Immature natural killer cell (primary cell): ENCODE measurements at places on chromosomes 6 and 20. TPM values are rescaled to one million over a fixed set of nuclear protein-coding genes. Genes with fewer than 3 reads are reported as not detected.
A peak's percentile ranks its signal among the peaks of the same experiment; 100 is the strongest.

GRCh38 chr20:56468316-56469076 is at the start of gene RTF2:
Gene RTF2 (plus strand): TSS chr20:56468627. CDS start chr20:56468698, 71 bp downstream.
- peak; percentile 97 for DNase-seq

GRCh38 chr6:31042806-31043205 is 32.5 kb downstream of the MUC22 start:
- DNase-seq, result peak; percentile 14

DNA sequence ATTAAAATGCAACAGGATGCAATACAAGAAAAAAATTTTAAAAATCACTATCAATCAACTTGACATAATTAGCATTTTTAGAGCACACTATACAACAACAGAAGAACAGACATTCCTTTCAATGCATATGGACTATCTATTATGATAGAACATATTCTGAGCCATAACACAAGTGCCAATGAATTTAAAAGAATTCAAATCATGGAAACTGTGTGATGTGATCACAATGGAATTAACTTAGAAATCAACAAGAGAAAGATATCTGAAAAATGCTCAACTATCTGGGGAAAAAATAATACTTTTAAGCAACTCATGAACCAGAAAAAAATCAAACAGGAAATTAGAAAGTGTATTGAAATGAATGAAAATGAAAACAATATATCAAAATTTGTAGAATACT is 106.3 kb downstream of the ADTRP start:
- DNase-seq, result no peak

GRCh38 chr6:43142101-43142500 is 29.0 kb upstream of the SRF start:
- peak; percentile 9 for DNase-seq

DNA sequence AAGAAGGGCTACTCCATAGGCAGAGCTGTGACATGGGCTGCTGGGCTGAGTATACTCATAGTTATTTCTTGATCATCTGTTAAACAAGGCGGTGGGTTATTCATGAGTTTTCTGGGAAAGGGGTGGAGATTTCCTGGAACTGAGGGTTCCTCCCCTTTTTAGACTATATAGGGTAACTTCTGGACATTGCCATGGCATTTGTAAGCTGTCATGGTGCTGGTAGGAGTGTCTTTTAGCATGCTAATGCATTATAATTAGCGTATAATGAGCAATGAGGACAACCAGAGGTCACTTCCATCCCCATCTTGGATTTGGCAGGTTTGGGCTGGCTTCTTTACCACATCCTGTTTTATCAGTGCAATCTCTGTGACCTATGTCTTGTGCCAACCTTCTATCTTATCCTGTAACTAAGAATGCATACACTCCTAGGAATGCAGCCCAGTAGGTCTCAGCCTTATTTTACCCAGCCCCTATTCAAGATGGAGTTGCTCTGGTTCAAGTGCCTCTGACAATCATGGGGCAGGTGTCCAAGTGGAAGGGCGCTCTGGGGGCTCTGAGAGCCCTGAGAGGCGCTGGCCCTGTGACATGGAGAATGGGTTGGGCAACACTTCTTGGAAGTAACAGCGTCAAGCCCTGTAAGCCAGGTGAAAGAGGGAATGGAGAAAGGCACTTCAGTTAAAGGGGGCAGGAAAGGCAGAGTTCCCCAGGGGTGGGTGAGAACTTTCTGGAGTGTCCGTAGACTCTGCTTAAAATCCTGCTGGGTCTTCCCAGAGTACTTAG is 354.2 kb upstream of the SULF2 start:
- DNase-seq, result no peak

GRCh38 chr20:40803381-40803780 is 114.3 kb upstream of the MAFB start:
- DNase-seq, result no peak

DNA sequence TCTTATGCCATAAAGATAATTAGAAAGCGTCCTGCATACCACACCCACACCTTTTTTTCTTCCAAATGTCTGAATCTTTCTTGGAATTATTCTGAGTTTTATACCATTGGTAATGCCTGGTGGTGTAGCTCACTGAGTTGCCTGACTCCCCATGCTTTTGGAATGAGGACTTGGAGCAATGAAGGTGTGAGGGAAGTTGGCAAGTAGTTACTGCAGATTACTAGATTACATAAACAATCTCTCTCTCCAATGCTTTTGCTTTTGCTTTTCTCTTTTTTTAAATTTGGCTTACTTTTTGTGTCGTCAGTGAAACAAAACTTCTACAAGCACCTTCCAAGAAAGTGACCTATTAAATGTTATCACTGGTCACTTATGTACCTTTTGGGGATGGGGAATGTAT is 406.1 kb upstream of the SOX4 start:
- DNase-seq, result no peak

GRCh38 chr20:44704551-44704971 is 10.6 kb upstream of the CCN5 start:
- no peak for DNase-seq

DNA sequence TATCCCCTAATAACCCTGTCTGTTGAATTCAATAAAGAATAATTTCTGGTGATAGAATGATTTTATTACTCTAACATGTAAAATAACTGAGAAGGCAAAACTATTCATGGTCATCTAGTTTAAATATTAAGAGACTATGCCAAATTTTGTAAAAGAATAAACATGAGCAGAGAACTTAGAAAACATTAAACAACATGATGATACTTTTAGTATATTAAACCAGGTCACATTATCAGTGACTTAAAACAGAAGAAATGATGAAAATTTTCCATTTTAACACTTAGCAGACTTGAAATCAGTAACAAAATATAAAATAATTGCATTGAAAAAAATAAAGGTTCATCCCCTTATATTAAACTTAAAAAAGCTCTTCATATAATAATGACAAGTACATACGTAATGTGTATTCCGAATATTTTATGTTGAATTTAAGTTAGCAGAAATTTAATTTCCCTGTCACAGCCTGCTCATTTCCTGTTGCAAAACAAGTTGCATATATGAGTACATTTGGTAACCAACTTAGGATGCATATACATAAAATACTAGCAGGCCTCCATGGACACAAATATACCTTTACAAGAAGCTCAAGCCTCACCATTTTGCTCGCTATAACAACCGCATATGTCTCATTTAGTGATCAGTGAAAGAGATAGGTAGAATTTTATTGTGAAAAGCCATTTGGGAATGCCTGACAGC is 40.6 kb downstream of the DTNBP1 start:
- DNase-seq, result no peak

DNA sequence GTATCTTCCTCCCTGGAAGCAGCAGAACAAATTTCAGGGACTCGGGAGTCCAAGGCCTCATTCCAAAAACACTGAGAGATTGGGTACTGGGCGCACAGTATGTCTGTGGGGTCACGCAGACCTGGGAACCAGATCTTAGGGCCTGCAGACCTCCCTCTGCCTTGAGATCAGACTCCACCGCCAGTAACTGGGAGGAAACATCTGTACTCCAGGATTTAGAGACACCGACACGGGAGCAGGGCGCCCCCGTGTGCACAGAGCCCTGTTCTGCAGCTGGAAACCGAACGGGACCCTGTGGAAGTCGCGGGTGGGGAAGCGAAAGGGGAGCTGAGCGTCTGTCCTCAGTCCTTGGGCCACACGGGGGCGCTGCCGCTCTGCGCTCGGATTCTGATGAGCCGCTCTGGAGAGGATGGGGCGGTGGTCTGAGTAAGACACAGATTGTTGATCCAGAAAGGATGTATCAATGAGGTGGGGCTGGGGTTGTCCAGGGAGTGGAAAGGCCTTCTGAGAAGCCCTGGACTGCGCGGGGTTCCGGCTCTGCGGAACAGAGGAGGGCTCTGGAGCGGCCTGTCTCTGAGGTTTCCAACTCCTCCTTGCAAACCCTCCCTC is 35.7 kb upstream of the HLA-E start:
- peak; percentile 80 for DNase-seq

Gene FAM135A
- not detected for polyA plus RNA-seq

Gene B3GAT2
- not detected for polyA plus RNA-seq

Gene CTSZ
- polyA plus RNA-seq, result 2.6 TPM

Gene TRIM31
- not detected for polyA plus RNA-seq

Gene XKR7
- polyA plus RNA-seq, result not detected

Gene HM13
- polyA plus RNA-seq, result 152 TPM

Gene PI16
- 6.9 TPM for polyA plus RNA-seq

Gene BPI
- polyA plus RNA-seq, result not detected

Gene LINC00237
- not detected for polyA plus RNA-seq
